ENCODE measurements at places on chromosomes 13 and 19.

DNA sequence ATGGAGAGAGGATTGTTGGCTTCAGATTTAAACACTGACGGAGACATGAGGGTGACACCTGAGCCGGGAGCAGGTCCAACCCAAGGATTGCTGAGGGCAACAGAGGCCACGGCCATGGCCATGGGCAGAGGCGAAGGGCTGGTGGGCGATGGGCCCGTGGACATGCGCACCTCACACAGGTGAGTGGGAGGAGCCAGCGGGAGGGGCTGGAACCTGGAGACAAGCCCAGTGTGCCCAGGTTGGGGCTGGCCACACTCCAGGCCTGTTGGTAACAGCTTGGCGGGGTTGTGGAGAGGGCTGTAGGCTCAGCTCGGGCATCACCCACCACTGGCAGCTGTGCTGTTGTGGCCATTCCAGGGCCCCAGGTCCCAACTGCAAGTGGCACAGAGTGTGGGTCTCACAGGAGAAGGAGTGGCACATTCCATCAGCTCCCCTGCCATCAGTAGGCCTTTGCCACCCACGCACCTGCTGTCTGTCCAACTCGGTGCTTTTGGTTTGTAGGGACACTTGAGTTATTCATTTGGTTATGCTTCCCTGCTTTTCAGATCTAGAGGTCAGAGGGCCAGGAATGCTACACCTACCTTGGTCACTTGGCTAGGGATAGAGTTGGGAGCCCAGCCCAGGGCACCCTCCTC is 49.8 kb downstream of the TSSK6 start:
- DNase-seq, result no peak

- DNase-seq, result no peak
Observed at GRCh38 chr13:41533266-41534052, 76.1 kb downstream of the RGCC start.

- no peak for DNase-seq
Observed at GRCh38 chr13:103487841-103488240, 421.6 kb upstream of the SLC10A2 start.

DNA sequence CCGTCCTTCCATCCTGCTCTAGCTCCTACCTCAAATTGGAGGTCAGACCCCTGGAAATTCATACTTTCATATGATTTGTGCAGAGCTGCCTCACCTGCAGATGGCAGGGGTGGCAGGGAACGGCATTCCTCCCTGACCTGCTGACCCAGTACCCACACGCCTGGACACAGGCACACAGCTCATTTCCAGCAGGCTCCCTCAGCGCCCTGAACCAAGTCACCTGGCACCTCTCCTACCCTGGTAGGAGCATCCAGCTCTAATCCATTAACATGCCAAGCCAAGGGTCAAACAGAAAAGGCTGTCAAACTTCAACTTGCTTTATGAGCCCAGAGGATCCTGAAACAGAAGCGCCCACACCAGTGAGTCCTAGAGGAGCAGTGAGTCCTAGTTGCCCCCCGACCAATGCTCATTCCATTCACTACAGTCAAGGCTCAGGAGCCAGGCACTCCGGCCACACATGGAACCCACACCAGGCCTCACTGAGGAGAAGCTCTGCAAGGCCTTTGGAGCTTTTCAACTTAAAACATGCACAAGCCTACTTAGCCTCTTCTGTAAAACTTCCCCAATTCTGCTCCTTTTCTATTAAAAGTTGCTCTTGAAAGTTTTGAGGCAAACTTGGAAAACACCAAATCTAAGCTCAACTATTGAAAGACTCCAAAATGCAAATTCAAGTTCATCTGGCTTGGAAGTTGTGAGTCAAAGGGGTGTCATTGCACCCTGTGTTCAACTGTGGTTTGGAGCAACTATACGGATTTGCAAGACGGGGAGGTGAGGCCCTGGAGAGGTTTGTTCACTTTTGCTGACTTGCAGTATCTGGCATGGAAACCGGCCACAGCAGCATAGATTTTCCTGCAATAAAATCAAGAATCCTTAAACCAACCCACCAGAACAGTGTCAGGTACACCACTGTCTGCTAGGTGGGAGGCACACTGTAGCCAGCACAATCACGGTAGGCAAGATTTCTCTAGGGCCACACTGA is 96.7 kb downstream of the CRYL1 start:
- no peak for DNase-seq

GRCh38 chr13:23183292-23183691 is 2.5 kb downstream of the SGCG start:
- DNase-seq, result no peak

- DNase-seq, result no peak
Observed at GRCh38 chr13:45674908-45675307, 27.2 kb upstream of the CBY2 start.

DNA sequence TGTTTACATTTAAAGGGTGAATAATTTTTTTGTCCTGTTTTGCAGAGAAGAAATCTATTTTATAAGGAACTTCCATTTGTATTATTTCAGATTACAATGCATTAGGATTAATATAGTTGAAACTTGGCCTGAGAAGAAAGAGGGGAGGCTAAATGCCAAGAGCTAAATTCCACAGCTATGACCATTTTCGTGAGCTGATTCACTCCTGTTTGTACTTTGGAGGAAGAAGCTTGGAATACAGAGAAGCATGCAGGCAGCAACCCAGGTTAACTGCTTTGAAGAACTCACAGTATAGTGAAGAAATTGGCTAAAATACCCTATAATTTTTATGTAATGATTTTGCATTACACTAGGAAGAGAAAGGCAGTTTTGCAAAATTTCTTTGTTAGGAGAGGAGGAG is 309.4 kb upstream of the KLF12 start:
- no peak for DNase-seq

All from ovary (tissue), 10 donors.